ENCODE measurements at places on chromosomes 11 and 22. TPM values are rescaled to one million over a fixed set of nuclear protein-coding genes. Genes with fewer than 3 reads are reported as not detected.

OR10G6 gene
- total RNA-seq: not detected

CRYBA4 gene
- total RNA-seq: not detected

DNA sequence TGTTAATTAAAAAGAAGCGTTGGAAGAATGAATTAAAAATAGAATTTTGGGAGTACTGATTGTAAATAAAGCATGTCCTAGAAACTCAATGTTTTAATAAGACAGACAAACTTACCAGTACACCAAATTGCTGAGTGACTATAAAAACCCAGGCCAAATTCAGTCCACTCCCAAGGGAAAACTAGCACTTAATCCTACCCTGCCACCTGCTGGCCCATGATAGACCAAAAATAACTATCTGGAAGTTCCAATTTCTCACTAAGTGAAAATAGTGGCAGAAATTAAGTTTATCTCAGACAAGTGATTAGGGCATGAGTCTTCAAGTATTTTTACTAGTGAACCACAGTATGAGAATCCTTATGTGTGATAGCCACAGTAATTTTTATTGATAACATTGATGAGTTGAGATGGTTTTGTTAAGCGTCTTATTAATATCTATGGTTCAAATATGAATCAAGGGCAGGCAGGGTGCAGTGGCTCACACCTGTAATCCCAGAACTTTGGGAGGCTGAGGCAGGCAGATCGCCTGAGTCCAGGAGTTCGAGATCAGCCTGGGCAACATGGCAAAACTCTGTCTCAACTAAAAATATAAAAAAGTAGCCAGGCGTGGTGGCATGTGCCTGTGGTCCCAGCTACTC, 9.8 kb upstream of the DDX10 start:
- peak; percentile 27 for DNase-seq

PATE2 gene
- total RNA-seq: not detected

- no peak for DNase-seq
Observed at GRCh38 chr11:62504158-62504973, 42.2 kb downstream of the AHNAK start.

DNA sequence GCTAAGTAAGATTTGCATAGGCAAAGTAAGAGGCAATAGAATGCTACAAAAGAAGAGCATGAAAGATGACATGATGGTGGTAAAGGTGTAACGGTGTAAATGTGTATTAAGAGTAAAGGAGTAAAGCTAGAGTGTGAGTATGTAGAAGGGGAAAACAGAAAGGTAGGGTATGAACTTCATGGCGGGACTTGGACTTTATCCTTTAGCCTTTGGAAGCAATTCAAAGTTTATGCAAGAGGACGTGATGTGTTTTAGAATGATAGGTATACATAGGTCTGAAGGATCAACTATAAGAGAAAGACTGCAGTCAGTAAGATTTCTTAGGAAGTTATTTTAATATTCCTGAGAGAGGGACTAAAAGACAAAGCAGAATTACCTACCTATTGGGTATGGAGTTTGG, 358.0 kb upstream of the FAT3 start:
- no peak for DNase-seq

DNA sequence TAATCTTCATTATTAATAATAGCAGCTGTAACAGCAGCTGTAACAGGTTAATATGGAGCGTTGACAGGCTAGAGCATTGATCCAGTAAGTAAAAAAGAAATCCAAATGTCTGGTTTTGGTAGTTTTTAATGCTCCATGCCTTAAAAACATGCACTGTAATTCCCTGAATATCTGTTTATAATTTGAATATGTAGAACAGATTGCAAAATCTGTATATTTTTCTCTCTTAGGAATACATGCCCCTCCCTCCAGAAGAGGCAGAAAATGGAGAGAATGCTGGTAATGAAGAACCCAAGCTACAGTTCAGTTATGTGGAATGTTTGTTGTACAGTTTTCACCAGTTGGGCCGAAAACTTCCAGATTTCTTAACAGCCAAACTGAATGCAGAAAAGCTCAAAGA, 16.7 kb downstream of the API5 start:
- DNase-seq: no peak

TESMIN gene
- total RNA-seq: not detected

DNA sequence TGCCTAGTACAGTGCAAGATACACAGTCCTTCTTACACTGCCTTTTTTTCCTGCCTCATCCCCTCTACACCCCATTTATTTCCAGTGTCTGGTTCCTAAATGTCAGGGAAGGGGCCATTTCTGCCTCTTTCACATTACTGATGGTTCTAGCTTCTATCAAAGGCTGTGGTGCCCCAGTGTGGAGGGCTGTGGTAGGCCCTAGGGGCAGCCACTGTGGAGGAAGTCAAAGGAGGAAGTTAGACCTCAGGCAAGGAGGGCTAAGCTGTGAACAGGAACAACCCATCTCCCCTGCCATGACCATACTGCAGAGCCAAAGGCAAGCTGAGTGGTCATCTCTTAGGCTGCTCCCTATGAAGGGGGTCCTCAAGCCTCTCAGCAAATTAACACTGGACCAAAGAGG, 81.9 kb upstream of the CRTAM start:
- no peak for DNase-seq

- DNase-seq: peak; percentile 54
Observed at GRCh38 chr11:122069707-122070360, 46.2 kb downstream of the BLID start.

DNA sequence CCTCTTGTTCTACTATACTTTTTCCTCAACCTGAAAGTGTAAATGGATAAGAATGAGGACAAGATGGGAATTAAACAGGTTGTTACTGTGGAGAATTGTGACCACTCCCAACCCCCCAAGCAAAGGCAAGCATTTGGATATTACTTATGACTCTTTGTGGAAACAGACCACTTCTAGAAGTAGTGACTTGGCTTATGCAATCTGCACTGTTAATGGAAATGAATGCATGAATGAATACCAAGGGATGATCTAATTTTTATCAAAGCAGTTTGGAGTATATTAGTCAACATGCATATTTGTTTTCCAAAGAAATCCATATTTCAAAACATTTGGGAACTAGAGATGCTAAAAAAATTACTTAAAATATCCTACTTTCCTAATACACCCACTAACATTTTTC, 35.3 kb downstream of the AMOTL1 start:
- no peak for DNase-seq

GRCh38 chr11:83477772-83478171, 191.6 kb upstream of the CCDC90B start:
- no peak for DNase-seq

DNA sequence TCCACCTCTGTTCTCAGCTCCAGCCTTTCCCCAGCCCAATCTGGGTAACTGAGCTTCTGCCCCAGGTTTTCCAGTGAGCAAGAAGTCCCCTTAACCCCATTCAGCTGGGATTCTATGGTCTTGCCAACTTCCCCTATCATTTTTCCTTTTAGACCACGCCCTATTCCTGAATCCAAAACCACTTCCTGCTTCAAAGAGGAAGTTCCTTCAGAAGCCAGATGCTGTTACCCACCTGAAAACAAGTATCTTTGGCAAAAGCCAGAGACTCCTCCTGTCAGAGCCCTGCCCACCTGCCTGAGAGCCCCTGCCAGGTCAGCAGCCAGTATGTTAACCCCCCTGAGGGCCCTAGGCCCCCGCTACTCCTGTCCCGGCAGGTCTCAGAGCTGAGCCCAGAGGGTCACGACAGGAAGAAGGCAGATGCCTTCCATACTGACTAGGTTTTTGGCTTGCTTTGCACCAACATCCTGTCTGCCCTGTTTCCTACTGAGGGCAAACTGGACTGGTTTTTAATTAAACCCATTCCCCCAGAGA, 20.3 kb upstream of the MICAL2 start:
- no peak for DNase-seq

RELA gene
- 6.7 TPM for total RNA-seq

DNA sequence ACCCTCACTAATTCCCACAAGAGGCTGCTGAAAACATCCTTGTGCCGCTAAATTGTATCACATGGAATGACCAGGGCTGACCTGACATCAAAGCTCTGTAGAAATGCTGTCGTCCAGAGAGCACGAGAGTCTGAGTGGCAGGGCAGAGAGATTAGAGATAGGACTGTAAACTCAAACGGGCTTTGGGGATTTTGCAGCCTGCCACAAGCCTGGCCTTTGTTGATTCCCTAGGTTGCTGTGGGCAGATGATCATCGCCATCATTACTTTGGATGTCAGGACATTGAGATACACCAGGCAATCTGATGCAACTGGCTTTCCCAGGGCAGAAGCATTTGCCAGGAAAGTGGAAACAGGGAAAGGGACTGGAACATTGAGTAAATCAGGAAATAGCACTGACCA, 131.6 kb downstream of the ETS1 start:
- DNase-seq: no peak

GRCh38 chr11:14905104-14906033, 13.3 kb upstream of the CYP2R1 start:
- DNase-seq: peak; percentile 22

FDXACB1 gene
- 1.7 TPM for total RNA-seq

PANX3 gene
- not detected for total RNA-seq

DNA sequence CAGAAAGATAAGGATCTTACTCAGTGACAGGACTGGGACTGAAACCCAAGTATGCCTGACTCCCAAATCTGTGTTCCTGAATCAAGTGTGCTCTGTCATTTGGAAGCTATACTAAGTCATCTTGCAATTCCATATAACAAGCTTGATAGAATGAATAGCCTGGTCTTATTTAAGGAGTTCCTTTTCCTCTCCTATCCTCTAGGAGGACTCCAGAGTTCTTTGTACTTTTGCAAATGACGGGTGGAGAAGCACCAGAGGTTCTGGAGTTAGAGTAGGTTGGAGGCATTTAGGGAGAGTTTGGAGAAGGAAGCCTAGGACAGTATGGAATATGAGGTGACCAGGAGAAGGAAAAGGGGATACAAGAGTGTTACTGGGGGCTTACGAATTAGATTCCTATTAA, 92.9 kb upstream of the RCN1 start:
- no peak for DNase-seq

- DNase-seq: no peak
Observed at GRCh38 chr11:91230647-91231046, 994.0 kb upstream of the FAT3 start.

- DNase-seq: no peak
Observed at GRCh38 chr22:27142286-27142685, 484.9 kb downstream of the MIAT start.

GRCh38 chr11:133600786-133601185, 68.5 kb upstream of the OPCML start:
- DNase-seq: no peak

- DNase-seq: no peak
Observed at GRCh38 chr11:124541204-124541603, 2.2 kb downstream of the OR8B12 start.

DNA sequence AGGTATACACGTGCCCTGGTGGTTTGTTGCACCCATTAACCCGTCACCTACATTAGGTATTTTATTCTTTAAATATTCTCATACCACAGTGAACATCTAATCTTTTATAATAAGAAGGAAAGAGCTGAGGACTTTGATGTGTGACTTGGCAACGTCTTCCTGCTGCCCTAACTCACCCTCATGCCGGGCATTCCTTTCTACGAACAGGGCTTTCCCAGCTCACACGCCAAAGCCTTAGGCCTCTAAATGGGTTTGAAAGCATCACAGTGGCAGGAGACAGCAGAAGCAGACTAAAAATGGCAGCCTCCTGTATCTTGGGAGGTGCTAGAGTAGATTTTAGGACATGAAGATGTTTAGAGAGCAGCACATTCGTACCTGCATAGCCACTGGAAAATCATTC, 52.6 kb downstream of the CLTCL1 start:
- DNase-seq: no peak

SERHL2 gene
- total RNA-seq: 4.4 TPM

GRCh38 chr22:17945156-17945887, 79.0 kb downstream of the MICAL3 start:
- DNase-seq: no peak

SLC22A9 gene
- not detected for total RNA-seq

DNA sequence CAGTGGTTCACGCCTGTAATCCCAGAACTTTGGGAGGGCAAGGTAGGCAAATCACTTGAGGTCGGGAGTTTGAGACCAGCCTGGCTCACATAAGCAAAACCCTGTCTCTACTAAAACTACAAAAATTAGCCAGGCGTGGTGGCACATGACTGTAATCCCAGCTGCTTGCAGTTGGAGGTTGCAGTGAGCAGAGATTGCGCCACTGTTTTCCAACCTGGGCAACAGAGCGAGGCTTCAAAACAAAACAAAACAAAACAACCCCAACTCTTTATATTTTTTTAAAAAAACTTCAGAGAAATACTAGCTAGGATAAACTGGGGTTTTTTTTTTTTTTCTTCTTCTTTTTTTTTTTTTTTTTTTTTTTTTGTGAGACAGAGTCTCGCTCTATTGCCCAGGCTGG, 31.8 kb upstream of the RAPSN start:
- DNase-seq: no peak

MYRF gene
- 14.8 TPM for total RNA-seq

GRCh38 chr11:102783720-102784119, 3.3 kb upstream of the MMP10 start:
- no peak for DNase-seq

- DNase-seq: peak; percentile 80
Observed at GRCh38 chr11:10792385-10793068, 16.2 kb downstream of the EIF4G2 start.

DNA sequence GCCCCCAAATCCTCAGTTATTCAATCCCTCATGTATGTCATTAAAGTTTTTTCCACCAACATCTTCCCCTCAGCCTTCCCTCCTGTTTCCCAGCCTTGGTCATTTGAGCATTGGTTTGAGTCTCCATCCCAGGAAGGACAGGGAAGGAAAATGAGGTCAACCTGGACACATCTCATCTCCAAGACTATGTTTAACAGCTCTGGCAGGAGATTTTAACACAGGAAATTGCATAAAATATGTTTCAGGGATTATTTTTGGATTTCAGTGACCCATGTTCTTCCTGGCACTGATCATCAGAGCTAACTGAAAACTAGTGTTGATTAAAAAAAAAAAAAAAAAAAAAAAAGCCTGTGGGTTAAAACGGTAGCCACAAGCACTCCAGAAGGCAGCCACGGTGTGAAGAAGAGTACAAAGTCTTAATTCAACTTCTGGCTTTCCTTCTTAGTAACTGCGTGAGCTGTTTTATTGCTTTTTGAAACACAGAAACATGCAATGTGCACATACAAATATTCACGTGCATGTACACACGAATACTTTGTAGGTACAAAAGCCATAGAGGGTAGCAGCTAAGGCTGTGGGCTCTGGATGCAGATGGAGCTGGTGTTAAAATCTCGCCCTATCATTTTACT, 164.4 kb upstream of the DDI1 start:
- no peak for DNase-seq

DNA sequence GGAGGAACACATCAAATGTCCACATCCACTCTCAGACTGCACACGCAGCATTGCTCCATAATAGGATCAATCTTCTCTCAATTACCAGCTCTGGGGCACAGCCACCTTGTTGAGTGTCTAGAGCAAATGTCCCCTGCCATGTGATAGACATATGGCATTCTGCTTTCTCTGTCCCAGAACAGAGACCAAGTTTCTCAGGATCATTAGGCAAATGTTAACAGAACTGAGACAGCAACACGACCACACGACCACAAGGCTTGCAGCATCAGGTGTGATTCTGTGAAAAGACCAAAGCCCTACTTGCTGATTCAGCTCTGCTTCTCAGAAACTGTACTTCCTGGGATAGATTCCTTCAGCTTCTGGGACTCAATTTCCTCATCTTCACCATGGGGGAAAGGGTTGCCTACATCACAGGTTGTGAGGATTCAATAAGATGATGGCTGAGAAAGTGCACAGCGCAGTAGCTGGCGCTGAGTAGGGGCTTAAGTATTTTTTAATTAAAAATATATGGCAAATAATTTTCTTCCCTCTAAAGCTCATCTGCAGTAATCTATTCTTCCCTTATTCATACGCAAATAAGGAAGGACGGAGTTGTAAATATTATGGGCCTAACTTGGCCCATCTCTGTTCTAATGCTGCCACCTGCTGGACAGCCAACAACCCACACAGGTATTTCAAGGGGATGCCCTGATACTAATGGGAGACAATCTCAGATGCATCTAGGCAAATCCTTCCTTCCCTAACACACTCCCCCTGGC, 54.3 kb upstream of the USP47 start:
- peak; percentile 78 for DNase-seq

Data from uterus (tissue), 4 donors.